ENCODE measurements at places on chromosomes 7 and 10.

- DNase-seq = peak; percentile 67
Observed at GRCh38 chr10:3782146-3782450, 2.9 kb downstream of the KLF6 start.

DNA sequence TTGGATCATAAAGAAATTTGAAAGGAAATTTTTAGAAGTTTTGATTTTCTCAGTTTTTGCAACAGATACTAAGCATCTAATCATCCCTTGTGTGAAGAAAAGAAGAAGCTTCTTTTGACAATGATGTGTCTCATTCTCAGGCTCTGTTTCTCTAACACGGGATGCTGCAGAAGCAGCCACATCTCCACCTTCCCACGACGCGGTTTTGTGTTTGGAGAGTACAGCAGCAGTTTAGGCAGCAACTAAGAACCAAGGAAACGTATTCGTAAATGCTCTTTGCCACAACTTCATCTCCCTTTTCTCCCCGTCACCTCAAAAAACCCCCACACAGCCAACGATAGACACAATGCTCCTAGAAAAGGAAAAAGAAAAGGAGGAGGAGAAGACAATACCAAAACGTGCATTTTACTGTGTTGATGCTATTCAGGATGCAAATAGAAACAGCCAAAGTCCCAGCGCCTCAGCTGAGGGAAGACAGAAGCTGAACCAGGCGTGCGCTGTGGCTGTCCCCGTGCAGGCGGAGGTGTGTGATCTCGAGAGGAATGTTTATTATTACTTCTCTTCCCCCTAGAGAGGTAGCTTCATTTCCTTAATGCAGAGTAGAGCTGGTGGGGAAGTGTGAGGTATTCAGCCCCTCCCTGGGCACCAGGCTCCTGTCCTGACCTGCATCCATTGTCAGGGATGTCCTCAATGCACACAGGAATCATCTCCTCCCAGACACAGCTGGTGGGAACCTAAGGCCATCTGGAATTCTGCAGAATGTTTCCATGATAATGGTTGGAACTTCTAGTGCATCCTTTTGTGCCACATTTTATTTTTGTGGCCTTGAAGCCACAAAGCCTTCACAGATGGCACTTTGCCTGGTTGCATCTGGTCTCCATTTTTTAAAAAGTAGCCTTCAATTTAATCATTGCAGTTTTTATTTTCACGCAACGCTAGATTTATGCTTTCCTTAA, 174.6 kb upstream of the KLF6 start:
- DNase-seq = no peak

- no peak for DNase-seq
Observed at GRCh38 chr10:124343351-124344265, 75.1 kb downstream of the OAT start.

- DNase-seq = no peak
Observed at GRCh38 chr7:8212638-8213037, 49.3 kb downstream of the ICA1 start.

- peak; percentile 66 for DNase-seq
Observed at GRCh38 chr7:100745184-100745583, 11.8 kb downstream of the ZAN start.

- DNase-seq = no peak
Observed at GRCh38 chr10:13173616-13174015, 12.3 kb downstream of the MCM10 start.

DNA sequence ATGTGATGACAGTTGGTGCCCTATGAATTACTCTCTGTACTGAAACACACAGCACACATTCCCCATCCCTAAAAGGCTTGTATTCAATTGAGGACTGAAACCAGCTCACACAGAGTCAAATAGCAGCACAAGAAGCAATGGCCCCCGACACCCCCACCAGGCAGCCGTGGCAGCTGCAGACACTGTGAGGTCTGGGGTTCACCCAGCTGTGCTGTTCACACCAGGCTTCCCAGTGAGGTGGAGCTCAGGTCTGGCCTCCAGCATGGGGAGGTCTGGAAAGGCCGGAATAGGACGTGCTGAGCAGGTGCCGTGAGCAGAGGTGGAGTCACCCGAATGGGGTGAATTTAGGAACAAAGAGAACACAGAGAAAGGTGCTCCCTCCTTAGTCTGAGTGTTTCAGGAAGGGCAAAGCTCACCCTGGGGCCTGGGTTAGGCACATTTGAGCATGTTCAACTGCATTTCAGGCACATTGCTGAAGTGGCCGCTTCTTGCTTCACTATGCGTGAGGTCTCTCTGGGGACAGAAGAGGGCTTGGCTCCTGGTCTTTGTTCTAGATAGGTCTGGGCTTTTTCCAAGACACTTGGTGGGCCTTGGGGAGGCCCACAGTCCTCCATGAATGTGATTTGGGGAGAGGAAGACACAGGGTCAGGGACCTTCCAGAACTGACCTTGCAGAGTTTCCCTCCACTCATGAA, 41.1 kb downstream of the C10orf120 start:
- no peak for DNase-seq

GRCh38 chr7:146115851-146116520, 615 bp upstream of the CNTNAP2 start:
- peak; percentile 52 for DNase-seq

GRCh38 chr7:158588085-158588877, 658 bp upstream of the PTPRN2 start:
- no peak for DNase-seq

GRCh38 chr7:71566376-71566775, 434.4 kb downstream of the GALNT17 start:
- DNase-seq = no peak
